ENCODE measurements at places on chromosomes 3 and 15.

DNA sequence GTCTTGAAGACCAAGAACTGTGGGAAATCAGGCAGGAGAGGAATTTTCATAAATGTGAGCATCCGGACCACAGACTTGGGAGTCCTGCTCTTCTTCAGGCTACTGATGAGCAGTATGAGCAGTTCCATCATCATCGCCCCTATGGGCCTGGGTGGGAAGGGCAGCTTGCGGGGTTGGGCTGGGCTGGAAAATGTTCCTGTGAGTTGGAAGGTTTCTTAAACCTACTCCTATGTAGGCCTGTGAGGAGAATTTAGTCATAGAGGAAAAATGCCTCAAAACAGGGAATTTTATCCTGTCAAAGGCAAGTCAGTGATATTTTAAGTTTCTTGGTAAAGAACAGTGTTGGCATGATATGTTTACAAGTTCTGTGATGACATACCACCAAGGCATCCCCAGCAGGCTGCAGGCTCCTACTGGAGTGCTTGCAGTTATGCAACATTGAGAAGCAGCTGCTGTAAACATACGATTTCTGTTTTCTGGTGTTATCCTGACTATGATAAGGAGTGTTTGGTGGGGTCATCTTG, 10.3 kb downstream of the MASP1 start:
- DNase-seq = no peak

DNA sequence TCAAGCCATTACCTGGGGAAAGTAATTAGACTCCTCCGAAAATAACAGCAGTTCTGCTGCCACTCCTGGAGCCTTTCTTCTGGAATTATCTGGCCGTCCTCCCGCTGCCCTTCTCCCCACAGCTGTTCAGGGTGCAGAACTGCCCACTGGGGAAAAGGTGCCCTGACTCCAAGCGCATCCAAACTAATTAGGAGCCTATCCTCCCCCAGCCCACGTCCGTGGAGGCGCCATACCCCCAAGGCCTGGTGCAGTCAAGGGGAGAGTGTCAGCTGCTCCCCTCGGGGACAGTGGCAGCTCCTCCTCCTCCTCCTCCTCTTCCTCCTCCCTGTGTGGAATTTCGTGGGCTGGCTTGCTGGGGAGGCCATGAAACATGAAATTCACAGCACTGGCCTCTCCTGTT, 177.2 kb downstream of the XXYLT1 start:
- DNase-seq = no peak

DNA sequence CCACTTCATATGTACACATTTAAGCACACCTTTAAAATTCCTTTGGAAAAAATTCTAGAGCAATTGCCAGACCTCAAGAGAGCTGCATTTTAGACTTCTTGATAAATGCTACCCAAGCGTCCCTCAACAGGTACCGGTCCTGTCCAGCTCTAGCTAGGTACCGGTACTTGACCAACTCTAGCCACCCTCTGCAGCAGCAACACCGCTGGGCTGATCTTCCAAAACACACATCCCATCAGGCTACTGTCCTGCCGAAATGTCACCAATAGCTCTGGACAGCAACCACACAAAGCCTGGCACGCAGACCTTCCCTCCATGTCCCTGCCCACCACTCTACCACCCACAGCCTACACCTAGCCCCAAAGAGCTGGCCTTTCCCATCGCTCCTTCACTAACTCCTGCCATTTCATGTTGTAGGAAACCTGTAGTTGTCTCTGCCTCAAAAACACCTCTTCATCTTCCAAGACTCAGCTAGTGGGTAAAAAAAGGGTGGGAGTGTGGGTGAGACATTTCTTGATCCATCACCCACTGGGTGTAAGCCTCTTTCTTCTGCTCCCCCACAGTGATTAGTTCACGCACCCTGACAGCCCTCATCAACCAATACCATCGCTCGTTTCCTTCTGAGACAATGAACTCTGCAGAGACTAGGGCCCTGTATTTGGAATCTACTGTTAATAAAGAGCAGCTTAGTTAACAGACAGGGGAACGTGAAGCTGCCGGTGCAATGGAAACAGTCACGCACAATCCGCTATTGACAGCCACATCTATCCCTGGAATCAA, 6.8 kb downstream of the CHSY1 start:
- DNase-seq = no peak

GRCh38 chr15:49383266-49383665, 39.8 kb upstream of the FGF7 start:
- DNase-seq = no peak

DNA sequence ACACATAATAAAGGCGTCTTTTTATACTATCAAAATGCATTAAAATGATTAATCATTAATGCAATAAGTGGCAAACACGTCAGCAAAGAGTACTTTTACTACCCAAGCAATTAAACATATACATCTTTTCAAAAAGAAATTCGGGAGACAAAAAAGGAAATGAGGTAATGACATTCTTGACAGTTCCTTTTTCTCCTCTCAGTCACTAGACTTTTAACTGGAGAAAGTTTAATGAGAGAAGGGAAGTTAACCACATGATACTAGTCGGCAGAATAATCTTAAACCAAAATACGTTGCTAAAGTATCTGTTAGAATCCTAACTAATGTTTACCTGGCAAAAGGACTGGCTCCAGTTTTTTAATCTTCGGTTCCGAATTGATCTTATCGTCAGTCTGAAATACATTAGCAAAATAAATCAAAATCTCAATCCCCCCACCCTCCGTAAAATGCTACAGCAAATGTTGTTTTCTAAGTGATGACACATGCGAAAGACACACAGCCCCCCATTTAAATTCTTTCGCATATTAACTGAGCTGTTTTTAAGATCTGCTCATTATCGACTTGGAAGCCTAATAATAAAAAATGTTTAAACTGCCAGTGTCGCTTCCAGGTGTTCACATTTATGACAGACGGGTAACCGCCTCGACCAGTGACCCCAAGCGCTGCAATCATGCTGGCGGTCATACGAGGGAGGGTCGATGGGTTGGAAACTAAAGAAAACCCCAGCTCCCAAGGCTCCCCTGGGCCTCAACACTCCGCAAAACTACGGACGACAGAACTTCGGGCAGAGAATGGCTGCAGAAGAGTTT, 778 bp downstream of the MTMR10 start:
- DNase-seq = no peak

DNA sequence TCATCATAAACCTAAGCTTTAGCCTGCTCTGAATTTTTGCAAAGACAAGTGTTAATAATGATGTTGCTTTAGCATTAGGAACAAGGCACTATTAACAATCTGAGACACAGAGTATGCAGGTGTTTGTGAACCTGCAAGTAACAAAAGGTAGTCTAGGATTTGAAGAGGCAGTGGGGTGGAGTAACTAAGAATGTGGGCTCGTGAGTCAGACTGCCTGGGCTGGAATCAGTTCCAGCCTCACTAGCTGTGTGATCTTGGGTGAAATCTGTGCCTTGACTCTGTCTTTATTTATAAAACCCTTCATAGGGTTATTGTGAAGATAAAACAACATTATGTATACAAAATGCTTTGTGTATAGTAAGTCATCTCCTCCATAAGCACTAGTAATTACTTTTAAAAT, 610.6 kb upstream of the CFAP20DC start:
- no peak for DNase-seq

GRCh38 chr3:185030951-185031350, 121.9 kb downstream of the C3orf70 start:
- no peak for DNase-seq

DNA sequence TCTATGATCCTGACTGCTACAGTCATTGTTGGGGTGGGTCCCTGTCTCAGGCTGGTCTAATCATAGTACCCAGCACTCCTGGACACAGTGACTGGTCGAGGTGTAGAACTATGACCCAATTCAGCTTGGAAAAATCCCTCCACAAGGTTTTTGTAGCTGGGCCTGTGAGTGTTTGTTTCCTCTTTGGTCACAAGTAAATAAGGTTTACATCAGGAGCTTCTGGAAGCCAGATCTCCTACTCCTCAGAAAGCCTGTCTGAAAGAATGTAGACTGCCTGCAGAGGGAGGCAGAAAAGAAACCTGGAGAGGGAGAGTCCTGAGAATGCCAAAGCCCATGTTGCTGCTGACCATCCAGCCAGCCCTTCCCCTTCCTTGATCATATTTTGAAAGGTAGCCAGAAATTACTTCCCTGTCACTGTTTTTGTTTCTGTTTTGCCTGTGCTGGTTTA, 123.2 kb downstream of the RAP2B start:
- DNase-seq = no peak

- DNase-seq = peak; percentile 40
Observed at GRCh38 chr3:190514413-190515153, 698 bp downstream of the IL1RAP start.

DNA sequence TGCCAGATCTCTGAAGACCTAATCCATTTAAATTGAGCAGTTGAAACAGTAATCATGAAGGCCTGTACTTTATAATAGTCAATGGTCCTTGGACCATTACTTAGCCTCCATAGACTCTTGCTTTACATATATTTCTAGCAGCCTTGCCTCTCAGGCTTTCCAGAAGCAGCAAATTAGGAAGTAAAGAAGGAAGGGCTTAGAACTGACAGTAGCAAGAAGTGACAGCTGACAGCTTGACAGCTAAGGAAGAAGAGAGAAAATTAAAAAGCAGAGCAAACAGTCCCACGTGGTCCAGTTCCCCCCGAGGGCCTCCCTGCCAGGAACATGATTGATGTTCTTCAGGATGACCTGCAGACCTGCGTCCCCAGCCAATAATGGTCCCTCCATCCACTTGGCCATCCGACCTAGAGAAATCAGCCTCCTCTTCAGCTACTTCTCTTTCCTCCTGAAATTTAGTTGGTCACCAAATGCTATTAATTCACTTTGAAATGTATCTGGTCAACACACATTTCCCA, 15.0 kb upstream of the PSMD6 start:
- no peak for DNase-seq

GRCh38 chr15:72368899-72369298, 6.9 kb downstream of the HEXA start:
- DNase-seq = peak; percentile 24

- no peak for DNase-seq
Observed at GRCh38 chr3:188486952-188487351, 333.0 kb downstream of the LPP start.

GRCh38 chr3:20564966-20565365, 379.0 kb upstream of the SGO1 start:
- DNase-seq = no peak

- no peak for DNase-seq
Observed at GRCh38 chr3:40961104-40961857, 238.0 kb upstream of the CTNNB1 start.

DNA sequence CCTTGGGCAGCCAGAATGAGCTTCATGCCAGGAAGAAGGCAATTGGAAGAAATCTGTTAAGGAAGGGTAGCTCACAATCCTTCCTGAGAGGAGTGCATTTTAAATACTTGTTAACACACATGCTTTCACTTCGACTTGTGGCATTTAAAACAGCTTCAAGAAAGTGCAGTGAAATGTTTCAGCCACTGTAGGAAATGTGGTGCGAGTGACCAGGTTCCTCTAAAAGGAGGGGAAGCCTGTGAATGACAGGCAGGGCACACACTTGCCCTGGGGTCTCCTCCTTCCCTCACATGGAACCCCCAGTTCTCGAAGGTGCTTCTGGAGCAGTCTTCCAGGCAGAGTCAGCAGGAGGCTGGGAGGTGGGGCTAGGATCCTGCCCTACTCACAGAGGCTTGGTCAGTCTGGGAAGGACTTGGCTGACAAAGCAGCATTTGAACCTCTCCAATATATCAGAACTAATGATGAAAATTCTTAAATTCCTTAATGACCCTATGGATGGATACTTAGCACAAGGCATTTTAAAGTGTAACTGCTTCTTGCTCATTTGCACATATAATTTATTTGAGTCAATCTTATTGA, 358.6 kb downstream of the CHST2 start:
- no peak for DNase-seq

DNA sequence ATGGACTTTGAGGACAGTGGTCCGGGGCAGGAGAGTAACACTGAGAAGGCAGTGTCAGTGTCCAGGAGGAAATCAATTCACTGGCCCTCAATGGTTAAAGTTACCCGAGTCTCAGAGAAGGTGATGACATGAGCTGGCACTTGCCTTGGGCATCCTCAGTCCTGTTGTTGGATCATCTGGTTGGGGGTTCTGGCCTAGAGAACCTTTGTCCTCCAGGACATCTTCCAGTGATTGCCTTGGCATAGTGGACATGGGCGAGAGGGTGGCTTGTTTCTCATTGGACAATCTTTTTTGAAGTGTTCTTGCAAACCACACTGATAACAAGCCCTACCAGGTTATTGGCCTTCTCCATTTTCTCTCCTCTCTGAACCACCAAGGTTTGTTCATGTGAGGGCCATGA, 83.4 kb upstream of the TERB2 start:
- DNase-seq = no peak

DNA sequence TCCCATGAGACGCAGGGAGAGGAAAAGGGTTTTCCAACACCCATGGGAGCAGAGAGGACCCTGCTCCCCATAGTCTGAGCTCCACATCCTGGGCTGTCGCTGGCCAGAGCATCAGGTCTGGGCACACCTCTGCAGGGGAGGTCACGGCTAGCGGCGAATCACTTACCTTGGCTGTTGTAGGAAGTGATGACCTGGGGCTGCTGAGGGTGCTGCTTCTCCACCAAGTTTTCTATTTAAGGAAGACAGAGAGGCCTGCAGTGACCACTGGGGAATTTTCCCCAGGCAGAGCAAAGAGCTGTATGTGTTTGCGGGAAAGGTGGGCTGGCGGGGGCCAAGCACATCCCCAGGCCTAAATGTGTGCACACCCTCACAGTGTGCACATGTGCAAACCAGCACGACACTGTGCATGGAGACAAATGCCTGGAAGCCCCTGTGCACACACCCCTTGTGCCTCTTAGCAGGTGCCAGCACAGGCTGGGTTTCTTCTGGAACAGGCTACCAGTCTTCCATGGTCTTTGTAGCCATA, 7.6 kb downstream of the KY start:
- DNase-seq = no peak

GRCh38 chr3:34742151-34742550, 897.2 kb upstream of the ARPP21 start:
- DNase-seq = no peak

DNA sequence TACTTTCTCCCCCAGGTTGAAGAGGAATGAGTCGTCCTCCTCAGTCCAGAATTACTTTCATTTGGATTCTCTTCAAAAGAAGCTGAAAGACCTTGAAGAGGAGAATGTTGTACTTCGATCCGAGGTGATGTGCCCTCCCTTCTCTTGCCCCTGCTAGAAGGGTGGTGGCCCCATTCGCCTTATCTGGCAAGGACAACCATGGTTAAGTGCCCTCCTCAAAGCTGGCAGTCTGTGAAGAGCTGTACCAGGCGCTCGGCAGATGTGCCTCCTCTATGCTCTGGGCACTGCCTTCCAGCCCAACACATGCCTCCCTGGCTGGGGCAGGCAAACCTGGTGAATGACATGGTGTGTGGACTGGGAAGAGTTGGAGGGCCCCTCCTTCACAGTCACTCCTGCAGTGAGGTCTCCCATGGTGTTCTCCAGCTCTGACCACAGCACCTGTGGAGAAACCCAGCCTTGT, 77.0 kb downstream of the CCK start:
- DNase-seq = no peak

DNA sequence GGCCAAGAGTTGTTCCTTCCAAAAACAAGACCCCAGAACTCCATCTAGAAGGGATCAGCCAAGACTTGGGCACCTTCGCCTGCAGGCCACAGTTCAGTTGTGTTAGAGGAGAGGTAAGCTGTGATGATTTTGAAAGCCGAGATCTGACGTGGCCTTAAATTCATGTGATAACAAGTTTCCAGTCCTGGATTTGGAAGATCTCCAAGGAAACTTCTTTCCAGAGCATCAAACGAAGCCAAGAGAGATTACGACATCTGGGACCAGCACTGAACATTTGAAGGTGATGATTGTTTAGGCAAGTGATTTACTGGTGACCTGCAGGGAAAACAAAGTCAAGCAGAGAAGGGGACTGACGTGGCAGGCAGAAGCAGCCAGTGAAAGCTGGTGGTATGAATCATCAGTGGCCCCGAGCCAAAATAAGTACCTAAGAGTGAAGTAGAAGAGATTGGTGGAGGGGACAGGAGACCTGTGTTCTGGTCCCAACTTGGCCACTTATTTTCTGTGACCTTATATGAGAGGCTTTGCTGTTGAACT, 339.0 kb upstream of the PROK2 start:
- no peak for DNase-seq

Measured in head of caudate nucleus (tissue), 42 donors.